ENCODE measurements at places on chromosomes 2 and 18. TPM values are rescaled to one million over a fixed set of nuclear protein-coding genes. Genes with fewer than 3 reads are reported as not detected.

- no peak for DNase-seq
Measured at GRCh38 chr2:126778561-126779501, 119.9 kb upstream of the TEX51 start.

GRCh38 chr2:12008425-12009061 lies 262.1 kb downstream of the LPIN1 start:
- DNase-seq = no peak

- DNase-seq = no peak
Measured at GRCh38 chr2:218429911-218430692, 11.2 kb downstream of the VIL1 start.

DNA sequence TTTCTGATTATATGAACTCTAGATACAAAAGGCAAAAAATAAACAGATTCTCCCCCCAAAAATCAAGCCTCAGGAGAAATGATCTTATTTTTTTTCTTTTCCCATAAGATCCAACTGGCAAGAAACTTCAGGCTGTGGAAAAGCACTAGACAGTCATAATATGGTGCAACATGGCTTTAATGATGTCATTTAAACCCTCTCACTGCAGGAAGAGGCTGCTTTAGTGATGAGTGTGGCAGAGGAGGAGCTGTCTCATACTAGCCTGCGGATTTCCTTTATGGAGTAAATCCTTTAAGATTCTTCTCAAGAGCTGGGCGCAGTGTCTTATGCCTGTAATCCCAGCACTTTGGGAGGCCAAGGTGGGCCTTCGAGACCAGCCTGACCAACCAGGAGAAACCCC lies 83.3 kb upstream of the CD28 start:
- no peak for DNase-seq

- DNase-seq = no peak
Measured at GRCh38 chr2:168185583-168186274, 61.7 kb downstream of the STK39 start.

GRCh38 chr2:237474931-237475703 lies 11.9 kb upstream of the MLPH start:
- peak; percentile 88 for DNase-seq

Gene FBXO15
- 0.88 TPM for polyA plus RNA-seq

GRCh38 chr18:61388010-61388409 lies 54.8 kb downstream of the CDH20 start:
- no peak for DNase-seq

- DNase-seq = no peak
Measured at GRCh38 chr18:73824671-73825070, 323.0 kb downstream of the FBXO15 start.

Gene CHRNG
- polyA plus RNA-seq = not detected

Gene INHA
- polyA plus RNA-seq = 22.1 TPM

DNA sequence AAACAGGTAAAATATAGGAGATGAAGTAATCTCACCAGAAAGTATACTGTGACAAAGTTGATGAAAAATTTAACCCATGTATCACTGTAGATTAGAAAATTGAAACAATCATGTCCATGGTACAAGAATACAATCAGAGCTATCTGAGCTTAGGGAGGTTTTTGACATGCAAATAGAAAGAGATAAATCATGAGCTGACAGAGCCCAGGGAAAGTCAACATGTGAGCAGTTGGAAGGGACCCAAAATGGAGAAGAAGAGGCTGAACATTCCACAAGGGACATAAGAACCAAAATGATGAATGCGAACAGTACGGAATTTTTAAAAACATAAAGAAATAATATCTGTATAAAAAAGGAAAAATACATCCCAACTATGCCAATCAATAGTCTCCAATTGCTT lies 395.4 kb upstream of the CYRIA start:
- DNase-seq = no peak

DNA sequence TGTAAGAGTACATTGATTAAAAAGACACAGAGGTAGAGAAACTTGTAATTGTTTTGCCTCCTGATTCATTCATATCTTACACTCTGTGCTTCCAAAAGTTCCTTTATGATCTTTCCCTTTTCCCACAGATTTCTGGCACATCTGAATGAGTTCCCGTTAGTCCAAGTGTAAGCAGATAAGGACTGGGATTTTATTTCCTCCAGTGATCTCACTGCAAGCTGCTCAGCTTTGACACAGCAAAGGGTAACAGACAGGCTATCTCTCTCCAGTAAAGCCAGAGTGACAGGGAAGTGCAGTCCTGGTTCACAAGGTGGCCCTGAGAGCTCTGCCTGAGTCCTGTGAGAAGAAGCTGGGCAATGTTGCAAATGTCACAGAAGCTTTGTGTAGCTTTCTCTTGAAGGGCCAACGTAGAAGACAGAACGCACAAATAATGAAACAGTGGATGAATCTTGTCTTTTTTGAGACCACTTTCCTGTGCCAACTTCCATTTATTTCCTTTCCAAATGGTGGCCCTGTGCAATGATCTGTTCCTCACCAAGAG lies 32.5 kb upstream of the KCNE4 start:
- no peak for DNase-seq

DNA sequence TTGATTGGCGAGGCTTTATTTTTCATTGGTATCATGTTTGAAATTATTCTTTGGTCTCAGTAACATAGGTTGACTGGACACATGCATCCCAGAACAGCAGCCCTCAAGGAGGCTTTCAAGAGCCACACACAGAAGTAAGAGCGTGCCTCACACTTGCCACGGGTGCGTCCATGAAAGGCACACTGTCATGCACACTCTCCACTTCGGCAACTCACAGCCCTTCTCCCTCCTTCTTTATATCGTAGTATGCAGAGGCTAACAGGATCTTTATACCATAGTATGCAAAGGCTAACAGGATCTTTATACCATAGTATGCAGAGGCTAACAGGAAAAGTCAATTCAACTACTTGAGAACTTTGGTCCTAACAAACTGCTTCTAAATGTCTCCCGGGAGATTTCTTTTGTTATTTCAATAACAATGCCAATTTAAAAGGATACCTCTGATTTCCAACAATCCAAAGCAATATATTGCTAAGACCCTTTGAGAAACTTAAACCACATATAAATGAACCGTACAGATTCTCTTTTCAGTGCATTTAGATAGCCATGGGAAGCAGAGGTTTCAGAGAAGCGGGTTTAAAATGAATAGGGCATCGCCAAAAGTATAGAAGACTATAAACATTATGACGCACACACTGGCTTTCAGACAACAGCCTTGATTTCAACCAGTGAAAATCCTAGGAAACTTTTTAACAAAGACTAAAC lies 26.5 kb upstream of the ZNF516 start:
- DNase-seq = no peak

All from heart right ventricle (tissue), 16 donors.